ENCODE measurements at places on chromosomes 6 and 20.

DNA sequence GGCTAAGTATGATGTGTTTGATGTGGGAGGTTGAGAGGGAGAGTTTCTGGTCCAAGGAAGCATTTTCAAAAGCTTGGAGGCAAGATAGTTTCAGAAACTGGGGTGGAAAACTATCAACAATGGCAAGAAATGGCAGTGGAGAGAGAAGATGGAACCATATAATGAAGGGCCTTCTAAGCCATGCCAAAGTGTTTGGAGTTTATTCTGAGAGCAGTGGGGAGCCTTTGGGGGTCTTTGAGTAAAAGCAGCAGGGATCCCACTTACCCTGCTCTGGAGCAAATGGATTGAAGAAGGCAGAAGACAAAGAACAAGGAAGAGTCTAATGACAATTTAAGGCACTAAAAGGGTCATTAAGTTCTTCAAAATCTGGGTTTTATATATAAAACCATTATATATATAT, 538.9 kb downstream of the UTRN start:
- no peak for DNase-seq

GRCh38 chr20:2741463-2741862, 48.9 kb downstream of the EBF4 start:
- DNase-seq: peak; percentile 30

GRCh38 chr6:169424821-169425240, 171.2 kb upstream of the THBS2 start:
- no peak for DNase-seq

DNA sequence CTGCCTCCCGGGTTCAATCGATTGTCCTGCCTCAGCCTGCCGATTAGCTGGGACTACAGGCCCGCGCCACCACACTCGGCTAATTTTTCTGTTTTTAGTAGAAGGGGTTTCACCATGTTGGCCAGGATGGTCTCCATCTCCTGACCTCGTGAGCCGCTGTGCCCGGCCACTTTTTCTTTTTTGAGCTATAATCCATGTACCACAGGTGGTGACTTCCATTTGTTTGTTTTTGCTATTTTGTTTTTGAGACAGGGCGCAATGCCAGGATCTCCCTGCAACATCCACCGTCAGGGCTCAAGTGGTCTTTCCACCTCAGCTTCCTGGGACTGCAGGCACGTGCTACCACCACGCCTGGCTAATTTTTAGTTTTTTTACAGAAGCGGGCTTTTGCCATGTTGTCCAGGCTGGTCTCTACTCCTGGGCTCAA, 8.5 kb downstream of the HSPA1B start:
- no peak for DNase-seq

- no peak for DNase-seq
Measured at GRCh38 chr6:14210077-14210476, 92.5 kb downstream of the CD83 start.

GRCh38 chr6:54614499-54615195, 231.9 kb upstream of the FAM83B start:
- DNase-seq: no peak

DNA sequence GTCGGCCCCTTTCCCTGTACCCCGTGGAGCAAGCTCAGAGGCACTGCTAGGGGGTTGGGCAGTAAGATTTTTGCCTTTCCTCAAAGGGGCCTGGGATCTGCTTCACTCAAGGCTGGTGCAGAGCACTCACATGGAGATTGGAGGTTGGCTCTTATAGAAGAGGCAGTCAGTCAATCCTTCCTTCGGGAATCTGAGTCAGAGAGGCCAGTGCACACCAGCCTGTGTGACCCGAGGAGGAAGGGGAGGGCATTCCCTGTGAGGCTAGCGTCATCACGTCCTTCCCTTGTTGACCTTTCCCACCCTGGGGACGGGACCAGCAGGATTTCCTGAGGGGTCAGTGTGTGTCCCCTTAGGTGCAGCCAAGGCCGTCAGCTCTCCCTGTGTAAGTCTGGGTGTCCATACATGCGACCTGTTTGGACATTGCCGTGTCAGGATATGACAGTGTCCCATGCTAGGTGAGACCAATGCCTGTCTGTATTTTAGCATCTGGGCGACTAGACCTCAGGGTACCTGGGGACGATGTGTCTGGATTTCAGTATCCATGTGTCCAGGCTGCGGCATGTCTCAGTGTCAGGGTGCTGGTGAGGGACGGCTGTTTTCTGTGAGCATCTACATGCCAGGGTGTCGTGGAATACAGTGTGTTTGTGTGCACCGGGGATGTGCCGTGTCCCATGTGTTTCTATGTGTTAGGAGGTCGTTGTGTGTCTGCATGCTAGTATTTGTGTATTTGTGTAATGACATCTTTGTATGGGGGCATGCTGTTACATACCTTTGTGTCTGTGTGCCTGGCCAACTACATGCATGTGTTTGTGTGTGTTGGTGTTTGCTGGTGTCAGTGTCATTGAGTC, 2.8 kb upstream of the ZNF512B start:
- no peak for DNase-seq

DNA sequence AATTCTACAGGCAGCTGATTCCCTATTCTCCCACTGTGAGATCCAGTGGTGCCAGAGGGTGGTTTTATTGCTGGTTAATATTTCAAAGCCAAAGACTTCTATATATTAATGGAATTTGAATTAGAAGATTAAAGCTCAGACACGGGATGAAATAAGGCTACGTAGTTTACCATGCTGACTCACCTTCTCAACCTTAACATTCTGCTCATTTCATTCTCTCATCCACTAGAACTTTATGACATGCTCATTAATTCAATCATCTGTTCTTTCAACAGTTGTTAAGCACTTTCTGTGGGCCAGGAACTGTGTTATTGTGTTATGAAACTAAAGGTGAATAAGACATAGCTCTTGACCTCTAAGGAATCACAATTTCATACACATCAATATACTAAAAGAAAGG, 456.9 kb upstream of the MAP3K7 start:
- no peak for DNase-seq

DNA sequence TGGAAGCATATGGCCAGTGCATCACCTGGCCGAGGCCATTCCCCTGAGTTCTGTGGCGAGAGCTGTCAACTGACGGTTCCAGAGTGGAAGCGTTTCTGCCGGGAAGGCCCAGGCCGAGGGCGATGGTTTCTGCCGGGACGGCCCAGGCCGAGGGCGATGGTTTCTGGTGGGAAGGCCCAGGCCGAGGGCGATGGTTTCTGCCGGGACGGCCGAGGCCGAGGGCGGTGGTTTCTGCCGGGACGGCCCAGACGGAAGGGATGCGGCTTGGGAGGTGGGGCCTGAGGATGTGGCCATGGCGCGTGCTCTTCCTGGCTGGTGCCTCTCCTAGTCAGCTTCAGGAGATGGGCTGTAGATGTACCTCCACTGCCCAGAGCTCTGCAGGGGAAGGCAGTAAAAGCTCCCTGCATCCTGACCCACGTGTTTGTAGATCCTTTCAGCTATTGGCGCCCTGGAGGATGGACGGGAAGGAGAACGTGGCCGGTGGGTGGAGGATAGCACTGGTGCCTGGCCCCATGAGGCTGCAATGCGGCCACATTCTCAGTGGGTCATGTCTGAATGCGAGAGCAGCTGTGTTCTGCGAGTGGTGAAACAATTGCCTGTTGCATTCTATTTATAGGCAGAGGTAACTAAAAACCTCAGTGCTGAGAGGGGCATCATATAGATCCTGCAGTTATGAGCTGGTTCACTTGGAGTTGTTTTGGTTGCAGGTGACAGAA, 12.8 kb downstream of the TPD52L2 start:
- no peak for DNase-seq

- DNase-seq: peak; percentile 78
Measured at GRCh38 chr6:44268095-44268628, 2.1 kb upstream of the TMEM151B start.

Measured in activated CD8-positive, alpha-beta memory T cell treated with anti-CD3 and anti-CD28 coated beads, Interleukin-2, amount 50 U/mL, for 48 hours (primary cell).